ENCODE measurements at places on chromosomes 2 and 18.

GRCh38 chr2:66541646-66542045 lies 106.7 kb downstream of the MEIS1 start:
- no peak for DNase-seq

- DNase-seq = no peak
These were observed 59.1 kb downstream of the ACSL3 start for GRCh38 chr2:222919841-222920526.

- no peak for DNase-seq
These were observed 11.6 kb downstream of the CNGA3 start for GRCh38 chr2:98357849-98358248.

DNA sequence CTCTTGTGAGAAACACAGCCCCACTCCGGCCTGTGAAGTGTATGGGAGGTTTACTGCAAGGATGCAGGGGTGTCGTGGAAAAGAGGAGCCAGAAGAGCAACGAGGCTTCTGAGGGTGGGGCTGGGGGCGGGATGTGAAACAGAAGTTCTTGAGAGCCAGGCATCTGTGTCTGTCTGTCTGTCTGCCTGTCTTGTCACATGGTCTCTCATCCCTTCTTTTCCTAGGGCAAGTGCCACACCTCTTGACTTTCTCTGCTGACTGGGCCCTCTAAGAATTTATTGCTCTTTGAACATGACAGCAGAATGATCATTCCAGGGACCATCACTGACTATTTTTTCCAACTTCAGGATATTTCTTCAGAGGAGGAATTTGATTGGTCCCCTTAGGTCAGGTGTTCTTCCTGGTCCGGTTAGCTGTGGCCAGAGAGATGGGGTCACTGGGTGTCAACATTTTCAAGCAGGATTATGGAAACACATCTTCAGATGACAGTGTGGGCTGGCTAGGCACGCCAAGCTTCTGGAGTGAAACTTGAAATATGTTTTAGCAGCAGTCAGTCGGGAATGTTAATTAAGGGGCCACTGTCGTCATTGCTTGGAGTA lies 131.0 kb downstream of the FHOD3 start:
- DNase-seq = no peak

GRCh38 chr18:32974421-32975162 lies 201.8 kb upstream of the KLHL14 start:
- no peak for DNase-seq

All from left hindlimb (tissue), 1 donor.